ENCODE measurements at places on chromosomes 2 and 18.

GRCh38 chr18:22223254-22223964 lies 54.0 kb downstream of the GATA6 start:
- DNase-seq: no peak

DNA sequence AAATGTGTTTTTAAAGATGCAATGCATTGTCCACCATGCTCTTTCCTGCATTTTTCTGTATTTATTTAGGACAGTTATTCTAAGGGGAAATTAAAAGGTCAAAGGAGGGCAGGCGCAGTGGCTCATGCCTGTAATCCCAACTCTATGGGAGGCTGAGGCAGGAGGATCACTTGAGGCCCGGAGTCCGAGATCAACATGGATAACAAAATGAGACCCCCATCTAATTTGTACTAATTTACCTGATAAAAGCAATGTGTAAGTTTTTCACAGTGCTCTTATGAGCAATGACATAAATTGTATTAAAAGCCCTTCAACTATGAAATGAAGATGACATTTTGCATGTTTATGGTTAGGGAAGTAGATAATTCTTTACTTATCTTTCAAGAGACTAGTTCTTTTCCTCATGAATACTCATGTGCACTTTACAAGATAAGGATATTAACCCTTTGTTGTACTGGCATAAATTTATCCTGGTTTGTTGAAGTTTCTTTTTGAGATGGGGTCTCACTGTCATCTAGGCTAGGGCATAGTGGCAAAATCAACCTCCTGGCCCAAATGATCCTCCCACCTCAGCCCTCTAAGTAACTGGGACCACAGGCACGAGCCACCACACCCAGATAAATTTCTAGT lies 9.7 kb downstream of the HSBP1L1 start:
- DNase-seq: no peak

GRCh38 chr2:186590759-186591505 lies 1.1 kb downstream of the ITGAV start:
- DNase-seq: peak; percentile 39

- peak; percentile 70 for DNase-seq
These were observed 24.9 kb downstream of the HADHB start for GRCh38 chr2:26269571-26270158.

- DNase-seq: no peak
These were observed 517.5 kb upstream of the SPHKAP start for GRCh38 chr2:228698963-228699362.

- DNase-seq: no peak
These were observed 66.7 kb downstream of the TWIST2 start for GRCh38 chr2:238914648-238915015.

GRCh38 chr2:130834091-130834930 lies 2.4 kb upstream of the ARHGEF4 start:
- DNase-seq: no peak

DNA sequence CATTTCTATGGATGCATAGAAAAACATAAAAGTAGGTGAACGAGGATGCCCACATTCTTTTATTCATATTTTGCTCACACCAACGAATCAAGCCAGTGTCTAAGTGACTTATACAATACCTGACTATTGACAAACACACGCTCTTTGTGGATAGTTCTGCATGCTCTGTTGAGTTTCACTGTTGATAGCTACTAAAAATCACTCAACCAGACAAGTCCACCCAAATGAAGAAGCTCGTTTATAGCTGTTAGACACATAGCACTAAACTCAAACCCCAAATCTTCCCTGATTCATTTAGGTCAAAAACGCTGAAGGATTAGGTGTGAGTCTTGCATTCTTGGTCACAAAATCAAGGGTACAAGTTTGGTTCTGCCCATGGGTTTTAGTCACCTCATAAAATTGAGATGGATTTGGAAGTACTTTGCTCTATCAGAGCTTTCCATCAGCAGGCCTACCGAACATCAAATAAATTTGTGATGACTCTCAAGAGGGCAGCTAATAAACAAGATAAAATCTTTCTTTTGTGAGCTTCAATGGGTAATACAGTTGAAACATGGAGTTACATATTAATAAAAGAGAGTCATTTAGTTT lies 92.7 kb upstream of the ETAA1 start:
- DNase-seq: no peak

- no peak for DNase-seq
These were observed 68.3 kb upstream of the RND3 start for GRCh38 chr2:150555611-150556356.

DNA sequence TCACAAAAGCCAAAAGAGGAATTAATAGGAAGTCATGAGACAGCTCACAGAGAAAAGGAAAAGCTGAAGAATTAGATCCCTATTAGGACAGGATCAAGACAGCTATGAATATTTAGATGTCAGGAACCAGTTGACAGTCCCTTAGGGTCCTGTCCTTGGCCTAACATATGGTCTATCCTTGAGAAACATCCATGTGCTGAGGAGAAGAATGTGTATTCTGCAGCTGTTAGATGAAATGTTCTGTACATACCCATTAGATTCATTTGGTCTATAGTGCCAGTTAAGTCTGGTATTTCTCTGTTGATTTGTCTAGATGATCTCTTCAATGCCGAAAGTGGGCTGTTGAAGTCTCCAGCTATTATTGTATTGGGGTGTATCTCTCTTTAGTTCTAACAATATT lies 37.6 kb upstream of the SLC40A1 start:
- DNase-seq: no peak

DNA sequence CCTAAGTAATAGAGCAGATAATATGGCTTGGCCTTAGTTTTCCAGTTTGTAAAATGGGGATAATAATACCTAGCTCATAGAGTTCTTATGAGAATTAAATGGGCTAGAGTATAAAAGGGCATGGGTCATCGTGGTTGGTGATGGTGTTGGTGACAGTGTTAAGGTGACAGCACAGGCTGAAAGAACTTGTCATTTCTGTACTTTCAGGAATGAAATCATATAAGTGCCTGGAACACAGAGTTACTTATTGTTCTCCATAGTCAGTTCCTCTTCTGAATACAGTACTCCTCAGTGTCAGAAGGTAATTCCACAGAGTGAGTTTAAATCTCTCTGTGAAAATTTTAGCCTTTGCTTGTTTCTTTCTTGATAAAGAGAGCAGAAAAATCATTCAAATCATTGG lies 42.4 kb downstream of the KIF5C start:
- no peak for DNase-seq

DNA sequence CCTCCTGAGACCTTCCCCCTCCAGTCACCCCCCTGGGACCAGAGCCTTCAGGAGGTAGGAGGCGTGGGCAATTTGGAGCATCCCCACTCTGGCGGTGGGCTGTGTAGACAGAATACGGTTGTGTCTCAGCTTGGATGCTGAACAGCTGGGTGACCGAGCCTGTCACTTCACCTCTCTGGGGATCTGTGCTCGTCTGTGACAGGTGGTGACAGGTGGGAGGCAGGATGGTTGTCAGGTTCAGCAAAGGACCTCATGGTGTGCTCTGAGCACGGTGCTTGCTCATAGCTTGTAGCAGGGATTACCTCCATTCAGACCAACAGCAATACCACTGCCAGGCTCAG lies 186.5 kb upstream of the HS6ST1 start:
- no peak for DNase-seq

DNA sequence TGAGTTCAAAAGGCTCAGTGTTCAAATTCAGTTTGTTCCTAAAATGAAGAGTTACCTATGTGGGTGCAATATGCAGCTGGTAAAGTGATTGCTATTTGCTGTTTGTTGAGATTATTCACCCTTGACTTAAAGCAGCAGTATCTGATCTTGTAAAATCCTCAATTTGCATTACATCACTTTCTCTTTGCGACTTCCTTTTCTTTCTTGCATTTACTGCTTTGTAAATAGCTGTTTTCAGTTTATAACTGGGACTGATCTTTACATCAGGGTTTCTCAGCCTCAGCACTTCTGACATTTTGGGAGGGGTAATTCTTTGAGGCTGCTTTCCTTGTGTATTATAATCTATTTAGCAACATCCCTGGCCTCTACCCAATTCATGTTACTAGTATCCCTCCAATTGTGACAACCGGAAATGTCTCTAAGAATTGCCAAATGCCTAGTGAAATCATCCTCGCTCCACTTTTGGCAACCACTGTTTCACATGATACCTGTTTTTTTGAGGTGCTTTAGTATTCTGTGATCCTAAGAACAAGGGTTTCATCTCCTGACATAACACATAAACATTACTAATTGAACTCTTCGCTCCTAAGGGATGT lies 12.1 kb upstream of the ERCC3 start:
- DNase-seq: peak; percentile 49

DNA sequence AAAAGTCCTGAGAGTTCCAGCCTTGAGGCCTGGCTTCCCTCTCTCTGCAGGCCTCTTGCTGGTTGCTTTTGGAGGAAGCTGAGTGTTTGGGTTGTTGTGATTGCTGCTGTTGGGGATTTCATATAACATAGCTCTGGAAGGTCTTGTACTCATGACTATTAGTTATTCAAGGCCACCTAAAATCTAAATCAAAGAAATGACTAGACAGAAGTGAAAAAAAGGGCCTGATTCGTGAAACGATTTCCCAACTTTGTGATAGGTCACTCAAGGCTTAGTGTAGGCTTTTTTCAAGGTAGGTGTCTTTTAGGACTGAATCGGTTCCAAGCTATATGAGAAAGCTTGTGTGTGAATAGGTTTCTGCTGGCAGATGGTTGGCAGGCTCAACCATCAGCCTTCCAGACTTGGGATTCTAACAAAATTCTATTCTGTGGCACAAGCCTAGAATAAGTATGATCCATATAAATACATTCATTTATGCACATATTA lies 164.4 kb downstream of the FMNL2 start:
- peak; percentile 82 for DNase-seq

DNA sequence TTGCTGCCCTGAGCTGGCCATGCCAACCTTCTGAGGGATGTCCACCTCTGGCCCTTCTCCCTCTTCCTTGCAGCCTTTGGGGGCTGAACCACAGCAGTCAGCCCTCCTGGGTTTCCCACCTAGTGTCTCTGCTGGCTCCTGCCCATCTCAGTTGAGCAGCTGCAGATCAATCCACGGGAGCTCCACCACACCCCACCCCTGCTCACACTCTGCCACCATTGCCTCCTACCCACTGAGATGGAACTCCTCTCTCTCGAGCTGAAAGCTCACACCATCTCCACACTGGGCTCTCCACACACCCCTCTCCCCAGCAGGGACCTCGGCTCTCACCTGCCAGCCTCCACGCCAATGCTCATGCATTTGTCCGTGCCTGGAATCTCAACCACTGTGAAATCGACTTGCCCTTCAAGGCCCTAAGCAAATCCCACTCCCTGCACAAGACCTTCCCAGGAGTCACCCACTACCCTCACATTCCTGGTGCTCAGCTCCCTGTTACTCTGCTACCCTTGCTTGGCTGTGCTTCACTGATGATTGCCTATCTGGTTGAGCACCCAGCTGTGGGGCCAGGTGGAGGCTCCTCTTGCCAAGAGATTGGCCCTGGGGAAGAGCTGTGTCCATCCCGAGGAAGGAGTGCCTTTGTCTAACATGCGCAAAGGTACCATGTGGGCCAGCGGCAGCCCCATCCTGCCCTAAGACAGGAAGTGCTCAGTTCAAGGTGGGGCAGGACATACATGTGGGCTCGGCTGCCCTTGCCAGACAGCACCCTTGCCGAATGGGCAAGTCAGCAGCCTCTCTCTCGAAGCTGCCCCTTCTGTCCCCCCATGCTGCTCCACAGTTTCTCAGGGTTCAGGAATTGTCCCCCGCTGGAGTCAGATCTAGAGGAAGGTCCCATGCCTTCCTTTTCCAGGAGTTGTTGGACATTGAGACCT lies 208.7 kb downstream of the CYP26B1 start:
- no peak for DNase-seq

DNA sequence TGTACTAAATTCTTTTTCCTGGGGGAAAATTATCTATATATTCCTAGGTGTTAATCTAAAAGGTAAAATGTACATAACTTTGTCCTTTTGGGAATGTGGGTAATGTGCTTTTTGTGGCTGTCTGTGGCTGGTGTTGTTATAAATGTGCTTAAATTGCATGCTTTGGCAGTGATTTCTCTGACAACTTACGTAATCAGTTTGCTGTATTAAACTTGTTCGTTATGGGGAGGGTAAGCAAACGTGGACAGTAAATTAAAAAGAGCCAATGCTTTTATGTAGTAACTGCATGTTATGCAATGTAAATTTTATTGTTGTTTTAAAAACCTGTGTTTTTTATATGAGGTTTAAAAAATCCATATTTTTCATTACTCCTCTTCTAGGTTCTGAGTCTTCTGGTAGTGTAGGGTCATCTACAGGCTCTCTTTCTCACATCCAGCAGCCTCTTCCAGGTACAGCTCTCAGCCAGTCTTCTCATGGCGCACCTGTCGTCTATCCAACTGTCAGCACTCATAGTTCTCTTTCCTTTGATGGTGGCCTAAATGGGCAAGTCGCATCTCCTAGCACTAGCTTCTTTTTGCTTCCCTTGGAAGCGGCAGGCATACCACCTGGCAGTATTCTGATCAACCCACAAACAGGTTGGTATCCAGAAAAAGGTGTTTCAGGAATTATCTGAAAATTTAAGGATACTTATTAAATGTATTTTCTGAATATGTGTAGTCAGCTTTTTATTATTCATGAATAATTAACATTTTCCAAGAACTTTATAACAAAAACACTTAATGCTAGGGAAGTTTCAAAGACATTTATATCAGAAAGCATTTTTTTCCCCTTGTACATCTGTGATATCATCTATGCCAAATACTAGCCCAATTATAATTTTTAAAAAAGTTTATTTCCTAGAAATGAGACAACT lies 100.2 kb upstream of the UBXN4 start:
- no peak for DNase-seq

DNA sequence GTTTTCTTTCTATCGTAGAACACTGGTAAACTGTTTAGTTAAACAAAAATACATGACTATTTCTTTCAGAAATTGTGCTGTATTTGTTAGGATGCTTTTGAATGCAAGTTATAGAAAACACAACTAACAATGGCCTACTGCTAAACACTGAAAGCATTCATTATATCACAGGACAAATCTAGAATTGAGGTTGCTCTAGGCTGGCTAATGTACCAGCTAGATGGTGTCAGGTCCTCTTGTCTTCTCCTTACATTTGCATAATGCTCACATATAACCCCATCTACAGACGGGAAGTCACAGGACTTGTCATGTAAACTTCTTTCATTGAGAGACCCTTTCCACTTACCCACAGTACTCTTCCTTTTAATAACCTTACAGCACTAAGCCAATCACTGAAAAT lies 586.8 kb downstream of the DSC3 start:
- DNase-seq: no peak

DNA sequence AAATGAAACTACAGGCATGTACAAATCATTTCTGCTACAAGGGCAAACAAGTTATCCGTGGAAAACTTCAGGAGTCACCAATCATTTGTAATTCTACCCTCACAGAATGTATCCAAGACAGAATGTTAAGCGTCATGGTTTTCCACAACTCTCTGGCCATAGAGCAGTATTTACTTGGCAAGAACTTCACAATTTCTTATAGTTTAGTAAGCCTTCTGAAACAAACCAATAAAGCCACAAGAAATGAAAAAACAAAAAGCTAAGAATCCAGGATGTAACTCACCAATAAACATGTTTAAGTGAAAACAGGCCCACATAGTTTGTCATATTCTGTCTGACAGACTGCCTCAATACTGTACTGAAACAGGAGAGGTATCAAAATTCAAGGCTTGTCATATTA lies 70.3 kb downstream of the LNPK start:
- DNase-seq: no peak
